ENCODE measurements at places on chromosomes 7 and 10.

- DNase-seq, result no peak
Observed at GRCh38 chr10:68135362-68135761, 26.1 kb downstream of the MYPN start.

DNA sequence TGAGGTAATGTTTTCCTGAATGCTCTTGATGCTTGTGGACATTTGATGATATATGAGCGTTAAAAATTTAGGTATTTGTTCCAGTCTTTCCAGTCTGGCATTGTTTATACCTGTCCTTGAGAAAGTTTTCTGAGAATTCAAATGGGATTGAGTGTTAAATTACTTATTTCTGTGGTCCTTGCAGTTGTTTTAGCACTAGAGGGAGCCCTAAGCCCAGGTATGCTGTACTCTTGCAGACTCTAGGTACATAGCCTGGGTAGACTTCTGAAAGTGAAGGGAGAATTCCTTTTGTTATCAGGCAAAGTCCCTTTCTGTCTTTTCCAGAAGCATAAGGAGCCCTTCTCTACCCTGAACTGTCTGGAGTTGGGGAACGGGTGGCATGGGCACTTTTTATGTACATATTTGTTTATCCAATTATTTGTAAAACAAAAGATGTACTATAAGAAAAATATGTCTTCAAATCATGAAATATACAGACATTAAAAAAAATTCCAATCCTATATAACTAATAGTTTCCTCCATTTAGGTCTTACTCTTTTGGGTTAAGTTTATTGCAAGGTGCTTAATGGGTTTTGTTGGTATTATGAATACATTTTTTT lies 262.1 kb downstream of the ATRNL1 start:
- DNase-seq, result peak; percentile 36

- DNase-seq, result no peak
Observed at GRCh38 chr7:17041324-17041723, 159.5 kb upstream of the AGR3 start.

DNA sequence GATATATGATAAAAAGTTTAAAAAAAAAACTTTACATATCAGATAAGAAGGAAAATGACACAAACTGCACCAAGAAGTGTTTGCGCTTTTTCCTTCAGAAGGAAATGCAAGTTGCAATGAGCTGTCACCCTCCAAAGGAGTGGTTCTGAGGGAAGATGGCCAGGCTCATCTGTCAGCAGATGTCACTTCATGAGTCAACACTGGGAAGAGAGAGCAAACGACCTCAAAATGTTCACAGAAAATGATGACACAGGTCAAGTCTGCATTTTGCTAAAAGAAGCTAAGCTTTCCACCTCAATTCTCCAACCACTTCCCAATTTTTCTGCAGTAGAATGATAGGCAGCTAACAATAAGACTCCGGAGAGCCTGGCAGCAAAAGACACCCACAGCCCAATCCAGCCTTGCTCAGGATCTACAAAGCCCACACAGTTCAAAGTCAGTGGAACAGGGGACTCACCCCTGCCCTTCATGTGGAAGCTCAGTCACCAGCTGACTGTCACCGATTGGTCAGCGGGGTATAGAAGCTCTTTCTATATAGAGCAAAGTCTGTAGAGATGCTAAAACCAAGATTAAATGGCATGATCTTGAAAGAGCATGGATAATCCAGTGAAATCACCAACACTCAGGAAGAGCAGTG lies 155.1 kb upstream of the NEBL start:
- no peak for DNase-seq

GRCh38 chr7:76151932-76152331 lies 49.8 kb upstream of the SRRM3 start:
- DNase-seq, result no peak

DNA sequence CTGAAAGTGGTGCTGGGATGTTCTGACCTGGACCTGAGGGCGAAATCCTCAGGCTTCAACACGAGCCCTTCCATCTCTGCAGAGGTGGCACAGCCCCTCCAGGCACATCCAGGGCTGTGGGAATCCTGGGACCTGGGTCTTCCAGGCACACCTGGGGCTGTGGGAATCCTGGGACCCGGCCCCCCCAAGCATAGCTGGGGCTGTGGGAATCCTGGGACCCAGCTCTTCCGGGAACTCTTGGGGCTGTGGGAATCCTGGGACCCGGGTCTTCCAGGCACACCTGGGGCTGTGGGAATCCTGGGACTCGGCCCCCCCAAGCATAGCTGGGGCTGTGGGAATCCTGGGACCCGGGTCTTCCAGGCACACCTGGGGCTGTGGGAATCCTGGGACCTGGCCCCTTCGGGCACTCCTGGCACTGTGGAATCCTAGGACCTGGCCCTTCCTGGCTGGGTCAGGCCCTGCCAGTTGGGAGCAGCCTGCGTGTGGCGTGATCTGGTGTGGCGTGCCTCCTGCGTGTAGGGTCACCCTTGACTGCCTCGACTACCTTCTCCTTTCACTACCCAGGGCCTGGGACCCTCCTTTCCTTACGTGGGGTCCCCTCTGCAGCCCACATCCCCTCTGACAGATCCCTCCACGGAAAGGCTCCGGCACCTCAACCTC lies 124.0 kb downstream of the WDR37 start:
- DNase-seq, result no peak

GRCh38 chr7:35505066-35505465 lies 189.9 kb downstream of the HERPUD2 start:
- DNase-seq, result no peak

DNA sequence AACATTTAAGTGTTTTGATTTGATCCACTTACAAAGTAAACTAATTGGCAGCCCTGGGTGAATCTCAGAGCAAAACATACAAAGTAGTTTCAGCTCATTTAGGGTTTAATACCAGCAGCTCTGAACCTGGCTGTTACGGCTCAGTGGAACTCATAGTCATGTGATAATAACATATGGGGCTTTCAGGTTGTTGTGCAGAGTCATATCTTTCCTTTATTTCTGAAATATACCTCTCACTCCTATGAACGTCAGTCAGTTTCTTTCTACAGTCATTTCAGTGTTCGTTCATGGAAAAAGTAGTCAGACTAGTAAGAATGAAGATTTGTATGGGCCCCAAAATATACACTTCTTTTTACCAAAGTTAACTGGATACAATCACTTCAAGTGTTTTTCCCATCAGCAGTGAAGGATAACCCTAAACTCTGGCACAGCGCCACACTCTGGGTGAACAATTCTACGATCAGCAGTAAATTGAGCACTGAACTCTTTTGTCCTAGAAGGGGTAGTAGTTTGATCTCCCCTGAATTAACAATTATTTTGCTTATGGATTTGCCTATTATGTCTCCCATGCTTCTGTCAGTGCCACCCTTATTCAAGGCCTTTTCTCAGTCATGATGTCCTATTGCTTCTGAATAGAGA lies 218.6 kb downstream of the THSD7A start:
- no peak for DNase-seq

DNA sequence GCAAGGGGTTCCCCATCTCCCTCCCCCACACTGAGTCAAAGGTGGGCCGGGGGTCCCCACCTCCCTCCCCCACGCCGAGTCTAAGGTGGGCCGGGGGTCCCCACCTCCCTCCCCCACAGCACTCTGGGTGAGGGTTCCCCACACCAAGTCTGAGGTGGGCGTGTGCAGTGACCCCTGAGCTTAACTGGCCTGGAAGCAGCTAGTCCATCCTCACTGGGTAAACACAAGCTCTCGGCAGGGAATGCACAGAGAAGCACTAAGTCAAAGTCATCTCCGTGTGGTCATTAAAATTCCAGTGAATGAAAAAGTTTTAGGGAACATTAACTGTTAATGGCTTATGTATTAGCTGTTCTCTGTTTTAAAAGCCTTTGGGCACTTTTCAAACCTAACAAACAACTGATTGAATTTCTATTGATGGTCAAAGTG lies 43.7 kb upstream of the PRKAR1B start:
- DNase-seq, result no peak

GRCh38 chr10:58305821-58306220 lies 29.0 kb upstream of the UBE2D1 start:
- no peak for DNase-seq

GRCh38 chr7:7202375-7202720 lies 20.0 kb downstream of the C1GALT1 start:
- DNase-seq, result no peak

GRCh38 chr10:102424145-102424544 lies 3.5 kb downstream of the FBXL15 start:
- no peak for DNase-seq

- no peak for DNase-seq
Observed at GRCh38 chr7:32378988-32379387, 111.2 kb downstream of the LSM5 start.

DNA sequence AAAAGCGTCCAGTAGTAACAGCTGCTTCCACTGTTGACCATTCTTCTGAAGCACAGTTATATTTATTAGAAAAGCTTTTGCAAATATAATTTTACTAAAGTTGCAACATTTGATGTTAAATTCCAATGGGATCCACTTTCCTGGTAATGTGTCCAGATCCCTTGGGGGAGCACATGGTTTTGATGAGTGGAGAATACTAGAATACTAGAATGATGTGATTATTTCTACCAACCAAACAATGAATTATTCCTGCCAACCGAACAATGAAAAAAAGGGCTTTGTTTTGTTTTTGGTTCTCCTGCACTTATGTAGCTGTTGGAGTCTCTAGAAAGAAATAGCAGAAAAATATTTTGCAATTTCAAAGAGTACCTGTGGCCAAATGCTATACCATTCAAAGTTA lies 59.1 kb downstream of the BPGM start:
- no peak for DNase-seq

DNA sequence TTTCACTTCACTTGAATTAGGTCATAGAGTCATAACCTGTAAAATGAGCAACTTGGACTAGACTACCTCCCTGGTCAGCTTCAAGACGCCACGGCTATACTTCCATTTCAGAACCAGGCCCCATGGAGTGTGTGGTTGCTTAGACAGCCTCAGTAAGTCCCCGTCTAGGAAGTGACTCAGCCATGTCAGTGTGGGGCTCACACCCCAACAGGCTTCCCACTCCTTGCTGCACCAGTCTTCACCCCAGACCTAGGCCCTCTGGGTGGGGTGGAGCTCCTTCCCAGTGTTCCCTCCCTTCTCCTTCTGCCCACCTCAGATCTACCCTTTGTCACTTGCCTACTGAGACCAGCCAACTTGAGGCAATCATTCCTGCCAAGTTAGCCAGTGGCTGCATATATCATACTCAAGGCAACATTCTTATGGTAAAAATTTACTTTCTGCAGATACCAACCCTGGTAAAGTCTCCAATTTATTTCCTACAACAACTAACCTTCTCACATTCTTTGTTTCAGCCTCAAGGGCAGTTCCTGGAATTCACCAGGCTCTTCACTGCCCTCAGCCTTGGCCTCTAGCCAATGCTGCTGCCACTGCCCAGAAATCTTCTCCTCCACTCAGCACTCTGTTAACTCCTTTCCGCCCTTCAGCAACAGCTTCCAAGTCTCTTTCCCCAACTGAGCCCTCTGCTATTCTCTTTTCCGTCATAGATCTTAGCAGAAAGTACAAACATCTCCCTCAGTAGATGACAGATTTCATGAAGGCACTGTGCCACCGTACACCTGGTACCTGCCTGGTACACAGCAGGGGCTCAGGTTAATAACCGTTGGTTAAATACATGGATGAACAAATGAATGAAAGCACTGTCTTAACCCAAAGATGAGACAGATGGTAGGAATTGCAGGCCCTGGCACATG lies 31.3 kb upstream of the ZNRF2 start:
- no peak for DNase-seq

GRCh38 chr10:101573885-101574753 lies 13.9 kb downstream of the POLL start:
- DNase-seq, result no peak

DNA sequence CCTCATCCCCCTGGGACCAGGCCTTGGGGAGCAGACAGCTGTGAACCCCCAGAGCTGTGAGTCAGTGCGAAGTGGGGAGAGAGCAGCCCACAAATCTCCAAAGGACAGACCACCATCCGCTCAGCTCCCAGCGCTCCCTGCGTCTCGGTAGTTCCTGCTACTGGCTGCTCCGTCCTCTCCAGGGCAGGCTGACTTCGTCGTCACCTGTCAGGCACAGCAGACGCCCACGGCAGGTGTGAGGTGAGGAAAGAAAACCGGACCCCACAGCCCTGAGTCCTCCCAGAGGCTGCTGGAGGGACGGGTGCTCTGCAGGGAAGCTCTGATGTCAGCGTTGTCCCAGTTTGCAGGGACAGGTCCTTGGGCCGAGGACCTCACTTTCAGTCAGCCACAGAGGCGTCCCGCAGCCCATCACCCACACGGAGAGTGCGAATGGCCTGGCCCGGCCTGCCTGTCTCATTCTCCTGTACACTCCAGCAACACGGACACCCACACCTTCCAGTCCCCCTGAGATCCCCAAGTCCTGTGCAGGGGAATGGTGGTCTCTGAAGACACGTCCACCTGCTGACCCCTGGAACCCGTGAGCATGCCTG lies 95.2 kb downstream of the DNAJB6 start:
- no peak for DNase-seq

- no peak for DNase-seq
Observed at GRCh38 chr7:120985130-120985758, 3.3 kb upstream of the CPED1 start.

DNA sequence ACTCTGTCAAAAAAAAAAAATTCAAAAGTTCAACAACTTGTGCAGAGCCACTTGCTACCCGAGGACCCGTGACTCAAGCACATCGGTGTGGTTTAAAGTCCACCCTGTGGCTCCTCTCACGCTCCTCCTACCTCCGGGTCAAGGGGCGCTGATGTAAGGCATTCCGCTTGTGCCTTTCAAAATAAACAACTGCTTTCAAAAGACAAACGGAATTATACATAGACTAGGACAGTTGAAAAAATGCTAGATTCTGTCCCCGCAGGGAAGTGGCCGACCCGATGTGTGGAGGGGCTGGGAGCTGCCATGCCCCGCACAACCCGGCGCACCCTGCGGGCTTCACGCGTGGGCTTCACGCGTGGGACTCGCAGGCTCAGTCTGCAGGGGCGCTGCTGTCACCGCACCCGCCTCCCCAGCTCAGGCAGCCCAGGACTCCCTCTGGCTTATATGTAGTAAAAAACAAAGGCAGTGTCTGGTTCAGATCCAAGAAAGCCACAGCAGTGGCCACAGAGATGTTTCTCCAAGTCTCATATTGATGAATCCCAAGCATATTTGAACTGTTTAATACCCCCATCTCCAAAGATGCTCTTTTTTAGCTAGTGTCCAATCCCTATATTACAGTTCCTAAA lies 239.7 kb upstream of the INHBA start:
- DNase-seq, result no peak

DNA sequence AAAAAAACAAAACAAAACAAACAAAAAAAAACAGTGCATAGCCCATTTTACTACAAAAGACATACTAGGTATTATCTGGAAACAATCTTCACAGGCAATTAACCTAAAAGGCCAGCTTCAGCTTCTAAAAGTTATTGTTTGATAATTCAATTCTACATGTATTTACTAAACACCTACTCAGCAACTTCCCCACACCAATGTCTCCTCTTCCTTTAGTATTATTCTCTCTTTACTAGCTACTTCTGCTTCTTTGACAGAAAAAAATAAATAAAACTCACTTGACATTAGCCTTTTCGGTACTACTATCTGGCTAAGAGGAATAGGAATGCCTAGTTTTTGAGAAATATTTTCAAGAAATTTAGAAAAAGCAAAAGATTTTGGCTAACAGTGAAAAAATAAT lies 2.8 kb downstream of the TM9SF3 start:
- DNase-seq, result no peak

- DNase-seq, result no peak
Observed at GRCh38 chr7:143936087-143937009, 1.3 kb downstream of the OR2F2 start.
